RKO (cell line): ENCODE measurements at places on chromosomes 12 and 14.
A peak's percentile ranks its signal among the peaks of the same experiment; 100 is the strongest.

GRCh38 chr12:39779768-39780340 lies 160.3 kb upstream of the ABCD2 start:
- no peak for DNase-seq

DNA sequence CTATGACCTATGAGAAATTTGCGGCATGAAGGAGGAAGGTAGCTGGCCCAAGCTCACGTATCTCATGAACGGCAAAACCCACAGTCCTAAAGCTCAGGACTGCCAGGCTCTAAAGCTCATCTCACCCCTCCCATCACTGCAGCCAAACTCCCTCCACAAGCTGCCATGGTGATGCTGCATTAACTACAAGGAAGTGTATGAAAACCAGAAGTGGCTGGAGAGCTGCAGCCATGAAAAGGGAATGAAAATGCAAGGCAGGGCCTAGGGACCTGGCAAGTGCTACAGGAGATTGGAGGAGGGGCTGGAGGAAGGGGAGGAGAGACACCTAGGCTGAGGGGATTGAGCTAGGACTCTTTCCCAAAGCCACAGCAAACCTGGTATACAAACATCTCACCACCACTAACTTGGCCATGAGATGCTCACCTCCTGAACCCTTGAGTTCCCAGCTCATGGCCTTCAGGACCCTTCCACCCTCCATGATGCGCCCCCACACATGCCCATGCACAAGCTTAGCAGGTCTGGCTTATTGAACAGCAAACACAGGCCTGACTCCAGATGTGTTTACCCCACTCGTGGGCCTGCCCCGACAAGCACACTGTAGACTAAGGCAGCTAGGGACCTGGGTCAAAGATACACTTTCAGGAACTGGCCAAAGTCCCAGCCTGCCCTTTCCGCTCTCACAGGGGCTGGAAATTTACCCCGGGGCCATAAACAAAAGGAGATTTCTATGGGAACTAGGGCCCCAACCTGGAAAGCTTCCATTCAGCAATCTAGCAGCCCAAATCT lies 42.0 kb downstream of the LTBP2 start:
- DNase-seq, result no peak

DNA sequence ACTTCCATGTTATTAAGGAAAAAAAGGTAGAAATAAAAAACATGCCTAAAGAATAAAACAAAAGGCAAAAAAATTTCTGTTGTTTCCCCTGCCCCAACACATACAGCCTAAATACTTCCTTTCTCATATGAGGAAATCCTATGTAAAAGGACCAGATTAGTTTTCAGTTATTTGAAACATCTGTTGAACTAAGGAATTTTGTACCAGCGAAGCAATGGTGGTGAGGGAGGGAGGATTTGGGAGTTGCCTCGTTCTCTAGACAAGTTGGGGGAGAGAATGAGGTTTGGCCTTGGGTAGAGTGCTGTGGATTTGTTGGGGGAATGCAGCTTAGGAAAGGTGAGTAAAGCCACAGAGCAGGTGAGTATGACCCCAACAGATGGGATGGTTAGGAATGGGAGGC lies 141.5 kb upstream of the RFLNA start:
- DNase-seq, result no peak

DNA sequence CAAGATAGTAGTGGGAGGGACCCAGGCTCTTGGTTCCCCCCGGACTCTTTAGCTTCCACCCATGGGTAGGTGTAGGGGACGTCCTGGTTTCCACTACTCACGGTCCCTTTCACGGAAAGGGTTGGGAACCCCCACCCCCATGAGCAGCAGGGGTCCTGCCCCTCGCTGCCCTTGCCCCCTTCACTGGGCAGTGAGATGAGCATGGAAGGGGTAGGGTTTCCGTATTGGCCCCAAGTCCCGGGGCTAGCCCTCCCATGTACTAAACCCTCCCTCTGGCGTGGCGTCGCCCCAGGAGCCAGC lies 12.7 kb downstream of the AGAP2 start:
- DNase-seq, result no peak

GRCh38 chr12:91274916-91275315 lies 92.3 kb upstream of the DCN start:
- DNase-seq, result no peak

DNA sequence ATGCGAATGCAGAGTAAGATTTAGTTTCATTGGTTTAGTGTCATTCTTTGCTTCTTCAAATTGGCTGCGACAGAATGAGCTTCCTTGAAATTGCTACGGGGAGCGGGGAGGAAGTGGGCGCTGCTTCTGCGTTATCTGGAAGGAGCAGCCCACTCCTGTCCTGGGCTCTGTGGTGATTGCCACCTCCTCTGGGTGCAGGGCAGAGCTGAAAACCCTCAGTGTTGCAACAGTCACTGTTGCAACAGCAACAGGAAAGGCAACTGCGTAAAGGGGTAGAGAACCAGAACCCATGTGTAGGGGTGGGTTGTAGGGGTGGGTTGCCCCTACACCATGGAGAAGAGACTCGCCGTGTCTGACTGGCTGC lies 57.7 kb downstream of the MAX start:
- no peak for DNase-seq

- DNase-seq, result peak; percentile 51
These were observed 50.9 kb upstream of the BICDL1 start for GRCh38 chr12:119938049-119938667.

DNA sequence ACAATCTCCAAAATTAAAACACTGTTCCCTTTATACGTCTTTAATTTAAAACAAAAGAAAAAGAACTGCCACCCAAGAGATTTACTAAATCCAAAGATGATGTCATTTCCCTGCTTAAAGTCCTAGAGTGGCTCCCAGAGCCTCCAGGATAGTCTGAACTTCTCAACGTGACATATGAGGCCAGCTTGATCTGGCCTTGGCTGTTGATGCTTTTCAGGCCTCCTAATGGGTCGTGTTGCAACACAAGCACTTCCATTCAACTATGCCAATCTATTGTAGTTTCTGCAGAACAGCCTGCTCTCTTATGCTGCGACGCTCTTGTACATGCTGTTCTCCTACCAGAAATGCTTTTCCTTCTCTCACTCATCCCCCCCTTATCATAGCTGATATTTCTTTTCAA lies 35.7 kb downstream of the LGR5 start:
- DNase-seq, result no peak
